ENCODE measurements at places on chromosomes 6 and 20.

- DNase-seq, result no peak
Measured at GRCh38 chr20:49866051-49866450, 49.3 kb downstream of the SPATA2 start.

- DNase-seq, result no peak
Measured at GRCh38 chr6:79431537-79431933, 105.7 kb downstream of the LCA5 start.

DNA sequence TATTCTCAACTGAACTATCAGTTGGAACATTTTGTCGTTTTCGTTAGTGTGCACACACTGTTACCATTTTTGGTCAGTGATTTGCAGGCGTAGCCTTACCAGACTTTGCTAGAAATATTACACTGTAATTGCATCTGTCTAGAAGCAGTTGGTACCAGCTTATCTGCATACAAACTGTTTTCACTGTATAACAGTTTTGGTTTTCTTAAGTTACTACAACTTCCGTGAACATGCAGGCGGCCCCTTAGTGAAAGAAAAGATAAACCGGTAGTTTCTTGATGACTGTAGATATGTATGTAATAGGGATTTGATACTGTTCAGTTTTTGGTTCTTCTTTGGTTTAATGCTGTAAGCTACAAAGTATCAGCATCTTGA is 1.3 kb downstream of the DSTN start:
- DNase-seq, result no peak

GRCh38 chr6:111256646-111257045 is 169.3 kb downstream of the SLC16A10 start:
- no peak for DNase-seq

DNA sequence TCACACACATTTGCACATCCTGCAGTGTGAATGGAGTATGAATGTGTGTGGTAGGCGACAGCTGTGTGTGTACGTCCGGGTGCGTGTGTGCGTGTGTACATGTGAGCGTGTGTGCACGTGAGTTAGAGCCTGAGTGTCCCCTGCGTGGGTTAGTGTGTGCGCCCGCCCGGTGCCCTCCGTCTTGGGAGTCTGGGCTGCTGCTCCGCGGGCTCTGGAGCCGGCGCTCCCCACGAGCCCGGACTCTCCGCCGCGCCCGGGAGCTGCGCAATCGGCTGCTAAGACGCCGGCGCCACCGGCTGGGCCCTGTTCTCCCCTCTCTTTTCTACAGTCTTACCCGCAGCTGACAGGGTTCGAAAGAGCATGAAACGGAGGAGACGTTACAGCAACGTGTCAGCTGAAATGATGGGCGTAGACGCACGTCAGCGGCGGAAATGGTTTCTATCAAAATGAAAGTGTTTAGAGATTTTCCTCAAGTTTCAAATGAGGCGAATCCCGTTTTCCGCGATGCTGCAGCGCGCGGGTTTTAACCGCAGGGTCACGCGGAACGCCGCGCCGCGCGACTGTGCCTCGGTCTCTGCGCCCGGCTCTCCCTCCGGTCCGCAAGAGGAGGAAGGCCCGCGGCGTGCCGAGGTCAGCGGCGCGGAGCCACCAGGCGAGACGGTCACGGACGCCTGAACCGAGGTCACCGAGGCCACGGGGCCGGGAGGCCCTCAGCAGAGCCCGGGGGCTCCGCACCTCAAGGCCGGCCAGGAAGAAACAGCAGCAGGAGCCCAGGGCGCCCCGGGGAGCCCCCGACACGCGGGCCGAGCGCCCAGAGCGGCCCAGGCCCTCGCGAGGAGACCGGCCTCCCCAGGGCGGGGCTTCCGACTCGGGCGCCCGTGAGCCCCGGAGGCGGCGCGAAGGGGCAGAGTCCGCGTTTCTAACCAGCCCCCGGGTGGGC is 95.3 kb upstream of the BHLHE23 start:
- DNase-seq, result peak; percentile 21

- DNase-seq, result no peak
Measured at GRCh38 chr6:108562503-108562993, 1.8 kb downstream of the FOXO3 start.

All from stimulated activated CD4-positive, alpha-beta T cell treated with anti-CD3 and anti-CD28 coated beads, Interleukin-1b, Interleukin-23, amount 100 ng/mL, for 1 hour (primary cell).